Neural progenitor cell (in vitro differentiated cells): ENCODE measurements at places on chromosomes 3 and 15. TPM values are rescaled to one million over a fixed set of nuclear protein-coding genes. Genes with fewer than 3 reads are reported as not detected.

- no peak for DNase-seq
Observed at GRCh38 chr3:76346690-76347089, 561.3 kb upstream of the ZNF717 start.

DNA sequence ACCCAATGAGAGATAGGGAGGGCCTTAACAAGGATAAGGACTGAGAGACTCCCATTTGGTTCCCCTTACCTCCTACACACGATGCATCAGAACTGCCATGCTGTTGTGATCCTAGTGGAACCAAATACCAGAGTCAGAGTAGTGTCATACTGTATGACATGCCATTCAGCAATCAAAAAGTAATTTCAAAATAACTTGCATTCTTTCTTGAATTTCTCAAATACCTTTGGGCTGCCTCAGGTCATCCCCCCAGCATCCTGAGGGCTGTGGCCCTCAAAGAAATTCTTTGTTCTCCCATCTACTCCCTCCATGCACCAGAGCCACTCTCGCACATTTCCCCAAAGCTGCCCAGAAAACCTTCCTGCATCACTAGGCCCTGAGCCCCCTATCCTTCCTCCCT lies 68.9 kb upstream of the PPP2R3A start:
- no peak for DNase-seq

DNA sequence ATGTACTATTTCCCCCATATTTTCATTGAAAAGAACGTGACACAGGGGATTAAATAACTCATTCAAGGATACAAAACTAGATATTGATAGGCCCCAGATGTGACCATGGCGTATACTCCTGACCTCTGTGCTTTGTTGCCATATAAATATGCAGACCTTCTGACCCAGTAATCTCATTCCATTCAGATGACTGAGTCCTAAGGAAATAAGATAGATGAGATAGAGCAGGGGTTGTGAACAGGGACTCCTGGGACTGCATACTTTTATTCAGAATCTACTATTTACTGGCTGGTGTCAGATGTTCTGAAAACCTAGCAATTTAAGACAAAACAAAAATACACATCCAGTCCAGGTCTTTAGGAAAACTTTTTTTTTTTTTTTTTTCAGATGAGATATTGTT lies 139.2 kb upstream of the MANF start:
- DNase-seq = no peak

The SIDT1 gene
- total RNA-seq = not detected in 2 replicates

DNA sequence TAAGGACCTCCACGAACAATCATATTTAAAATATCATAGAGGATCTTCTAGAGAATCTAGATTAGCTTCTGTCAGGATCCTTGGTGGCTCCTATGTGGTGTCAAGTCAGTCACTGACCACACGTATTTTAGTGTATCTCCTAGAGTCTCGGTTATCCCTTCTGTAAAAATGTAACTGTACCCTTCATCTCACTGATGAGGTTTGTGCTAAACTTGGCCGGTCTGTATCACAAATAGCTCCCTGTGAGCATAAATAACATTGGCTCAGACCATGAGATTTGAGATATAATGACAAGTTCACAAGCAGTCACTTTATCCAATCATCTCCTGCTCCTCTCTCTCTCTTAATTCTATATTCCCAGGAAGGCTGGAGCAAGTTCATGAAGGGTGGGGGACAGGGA lies 93.6 kb upstream of the ARL6 start:
- DNase-seq = no peak

GRCh38 chr3:101665357-101665756 lies 11.6 kb downstream of the ZBTB11 start:
- no peak for DNase-seq
